ENCODE measurements at places on chromosomes 11 and 22.

DNA sequence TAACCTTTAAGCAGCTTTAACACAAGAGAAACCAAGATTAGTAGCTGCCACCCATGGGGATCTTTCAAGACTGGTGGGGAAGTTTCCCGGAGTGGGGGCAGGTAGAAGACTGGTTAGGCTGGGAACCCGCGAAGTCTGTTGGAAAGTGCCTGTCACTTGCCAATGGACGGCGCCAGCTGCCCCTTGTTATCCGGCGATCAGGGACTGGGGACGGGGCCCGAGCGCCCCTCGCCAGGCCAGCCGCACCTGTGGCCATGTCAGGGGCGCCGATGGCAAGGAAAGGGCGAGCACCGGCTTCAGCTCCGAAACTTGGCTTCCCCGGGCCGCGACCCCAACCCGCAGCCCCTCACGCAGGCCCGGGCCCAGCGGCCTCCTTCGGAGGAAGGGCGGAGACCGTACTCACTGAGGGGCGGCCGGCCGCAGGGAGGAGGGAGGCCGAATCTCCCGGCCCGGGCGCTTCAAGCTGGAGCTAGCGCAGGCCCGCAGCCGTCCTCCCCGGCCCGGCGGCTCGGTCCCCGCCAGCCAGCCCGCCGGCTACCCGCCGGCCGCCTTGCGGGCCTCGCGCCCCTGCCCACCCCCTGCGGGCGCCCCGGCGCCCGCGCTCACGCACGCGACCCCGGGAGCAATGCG, 539 bp downstream of the EIF4ENIF1 start:
- DNase-seq = no peak

DNA sequence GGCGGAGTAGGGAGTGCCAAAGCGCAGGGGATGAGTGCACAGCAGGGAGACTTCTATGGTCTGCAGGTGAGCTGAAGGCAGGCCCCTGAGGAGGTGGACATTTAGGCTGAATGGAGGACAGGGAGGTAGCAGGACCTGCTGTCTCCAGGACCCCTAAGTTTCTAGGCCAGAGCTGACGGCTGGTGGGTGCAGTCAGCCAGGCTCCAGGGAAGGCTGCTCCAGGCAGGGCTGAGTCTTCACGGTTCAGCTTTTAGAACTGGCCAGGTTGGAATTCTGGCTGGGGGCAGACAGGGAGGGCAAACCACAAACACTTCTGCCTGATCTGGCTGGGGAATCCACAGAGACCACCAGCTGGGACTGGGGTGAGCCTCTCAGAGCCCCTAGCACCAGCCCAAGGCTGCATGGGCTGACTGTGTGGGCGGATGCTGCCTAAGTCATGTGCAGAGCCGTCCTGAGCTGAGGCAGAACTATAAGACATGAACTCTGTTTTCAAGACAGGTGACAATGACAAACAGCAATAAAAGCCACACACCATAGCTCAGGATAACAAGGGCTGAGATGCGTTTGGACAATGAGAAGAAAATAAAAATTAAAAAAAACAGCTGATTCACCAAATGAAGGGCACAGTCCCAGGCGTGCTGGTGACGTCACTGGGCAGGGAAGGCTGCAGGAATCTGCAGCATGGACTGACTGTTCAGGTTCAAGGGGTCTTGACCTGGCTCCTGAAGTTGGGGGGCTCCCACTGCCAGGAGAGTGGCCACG, 10.4 kb upstream of the MALAT1 start:
- DNase-seq = no peak

DNA sequence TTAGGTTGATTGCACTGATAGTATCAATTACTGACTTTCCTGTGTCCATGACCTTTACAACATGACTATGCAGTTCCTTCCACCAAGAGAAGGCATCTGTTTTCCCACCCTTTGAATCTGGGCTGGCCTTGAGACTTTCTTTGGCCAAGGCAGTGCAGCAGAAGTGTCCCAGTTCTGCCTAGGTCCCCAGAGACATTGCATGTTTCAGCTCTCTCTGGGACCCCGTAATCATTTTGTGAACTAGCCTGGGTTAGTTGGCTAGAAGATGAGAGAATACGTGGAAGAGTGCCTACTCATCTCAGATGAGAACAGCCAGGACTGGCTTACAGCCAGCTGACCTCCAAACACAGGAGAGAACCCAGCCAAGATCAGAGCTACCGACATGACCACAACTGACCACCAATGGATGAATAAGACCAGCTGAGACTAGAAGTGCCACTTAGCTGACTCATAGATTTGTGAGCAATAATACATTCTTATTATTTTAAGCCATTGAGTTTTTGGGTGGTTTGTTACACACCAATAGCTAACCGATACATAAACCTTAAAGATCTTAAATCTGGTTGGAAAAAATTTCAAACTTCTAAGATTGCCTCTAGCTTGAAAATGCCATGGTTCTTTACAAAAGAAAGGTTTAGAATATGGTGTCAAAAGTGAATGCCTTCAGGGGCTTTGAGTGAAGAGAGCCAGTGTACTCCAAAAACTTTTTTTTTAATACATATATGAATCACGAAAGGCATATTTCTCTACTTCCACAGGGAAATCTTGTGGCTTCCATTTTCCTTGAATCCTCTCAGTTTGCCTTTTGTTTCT, 145.2 kb downstream of the FBXO7 start:
- no peak for DNase-seq

DNA sequence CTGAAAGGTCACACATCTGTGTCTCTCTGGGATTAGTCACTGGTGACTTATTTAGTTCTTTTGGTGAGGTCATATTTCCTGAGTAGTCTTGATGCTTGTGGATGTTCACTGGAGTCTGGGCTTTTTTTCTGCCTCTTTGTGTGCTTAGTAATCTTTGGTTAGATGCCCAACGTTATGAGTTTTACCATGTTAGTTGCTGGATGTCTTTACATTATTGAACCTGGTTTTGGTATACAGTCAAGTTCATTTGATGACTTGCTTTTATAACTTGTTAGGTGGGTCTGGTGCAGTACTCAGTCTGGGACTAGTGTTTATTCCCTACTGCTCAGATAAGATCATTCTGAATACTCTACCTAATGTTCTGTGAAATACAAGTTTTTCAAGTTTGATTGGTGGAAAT, 26.2 kb upstream of the SLC37A2 start:
- no peak for DNase-seq

GRCh38 chr11:19868281-19868821, 155.7 kb downstream of the NAV2 start:
- DNase-seq = no peak

- DNase-seq = no peak
Observed at GRCh38 chr11:58647866-58648265, 25.4 kb downstream of the CNTF start.

DNA sequence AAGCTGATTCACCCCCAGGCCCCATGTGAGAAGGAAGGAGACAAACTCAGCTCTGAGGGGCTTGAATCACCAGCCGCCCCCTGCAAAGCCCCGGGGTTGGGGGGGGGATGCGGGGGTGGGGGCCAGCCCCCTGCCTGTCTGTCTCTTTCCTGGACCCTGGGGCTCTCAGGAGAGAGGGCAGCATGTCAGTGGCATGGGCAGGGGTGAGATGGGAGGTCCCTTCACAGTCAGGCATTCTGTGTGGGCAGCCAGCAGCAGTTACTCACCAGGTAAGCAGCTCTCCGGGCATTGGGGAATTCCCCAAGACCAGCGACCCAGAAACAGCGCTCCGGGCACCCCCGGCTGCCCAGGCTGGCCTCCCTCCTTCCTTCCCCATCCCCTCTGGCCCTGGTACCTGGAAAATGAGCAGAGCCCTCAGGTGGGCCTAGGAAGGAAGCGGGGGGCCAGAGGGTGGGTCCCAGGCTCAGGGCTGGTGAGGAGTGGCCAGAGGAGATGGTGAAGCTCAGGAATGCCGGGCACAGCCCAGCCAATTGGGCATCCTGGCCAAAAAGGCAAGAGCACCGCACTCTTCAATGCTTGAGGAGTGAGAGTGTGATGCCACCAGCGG, 4.2 kb upstream of the LIF start:
- no peak for DNase-seq

DNA sequence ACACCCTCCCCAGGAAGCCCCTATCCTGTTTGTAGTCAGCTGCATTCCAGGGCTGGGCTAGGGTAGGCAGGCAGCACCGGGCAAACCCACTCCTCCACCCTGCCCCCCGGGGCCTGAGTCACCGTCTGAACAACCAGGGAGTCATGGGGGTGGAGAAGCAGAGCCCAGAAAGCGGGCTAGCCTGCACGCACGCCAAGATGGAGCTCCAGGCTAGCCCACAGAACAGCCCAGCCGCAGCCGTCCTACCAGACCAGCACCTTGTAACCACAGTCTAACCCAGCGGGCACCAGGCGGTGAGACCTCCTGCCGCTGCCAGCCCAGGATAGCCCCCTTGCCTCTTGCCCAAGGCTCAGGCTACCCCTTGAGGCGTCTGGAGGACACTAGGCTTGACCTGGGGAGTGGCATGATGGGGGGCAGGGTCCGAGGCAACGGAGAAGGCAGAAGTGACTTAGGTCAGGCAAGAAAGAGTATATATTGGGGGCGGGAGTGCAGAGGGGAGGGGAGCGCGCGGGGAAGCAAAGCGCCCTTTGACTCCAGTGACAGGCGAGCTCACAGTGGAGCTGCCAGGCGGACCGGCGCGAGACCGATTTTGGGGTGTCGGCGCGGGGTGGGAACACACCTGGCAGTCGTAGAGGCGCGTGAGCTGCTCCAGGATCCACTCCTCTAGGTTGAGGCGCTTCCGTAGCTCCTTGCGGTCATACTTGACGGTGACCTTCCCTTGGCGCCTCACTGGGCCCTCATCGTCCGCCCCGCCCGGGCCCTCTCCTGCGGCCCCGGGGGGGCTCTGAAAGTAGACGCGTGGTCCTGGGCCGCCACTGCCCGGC, 734 bp downstream of the PPP1R14B start:
- peak; percentile 71 for DNase-seq

GRCh38 chr22:24938741-24939341, 7.7 kb downstream of the LHFPL7 start:
- no peak for DNase-seq

GRCh38 chr11:88341522-88342251, 4.2 kb upstream of the CTSC start:
- no peak for DNase-seq

GRCh38 chr11:81449588-81450156, 1284.0 kb downstream of the FAM181B start:
- DNase-seq = no peak

DNA sequence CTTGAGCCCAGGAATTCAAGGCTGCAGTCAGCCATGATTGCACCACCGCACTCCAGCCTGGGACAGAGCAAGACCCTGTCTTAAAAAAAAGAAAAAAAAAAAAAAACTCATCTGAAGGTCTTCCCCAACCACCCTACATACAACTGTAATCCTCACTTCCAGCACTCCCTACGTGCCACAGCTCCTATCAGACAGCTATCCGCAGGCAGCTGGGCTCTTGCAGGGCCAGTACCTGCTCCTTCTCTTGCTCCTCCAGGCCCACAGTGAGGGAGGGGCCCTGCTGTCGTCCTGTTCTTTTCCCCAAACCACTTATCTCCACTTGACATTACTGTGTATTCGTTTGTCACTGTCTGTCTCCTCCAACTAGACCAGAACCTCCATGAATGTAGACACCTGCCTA, 156.1 kb upstream of the NECTIN1 start:
- DNase-seq = no peak

- DNase-seq = no peak
Observed at GRCh38 chr11:124798991-124799347, 1.2 kb downstream of the MSANTD2 start.

DNA sequence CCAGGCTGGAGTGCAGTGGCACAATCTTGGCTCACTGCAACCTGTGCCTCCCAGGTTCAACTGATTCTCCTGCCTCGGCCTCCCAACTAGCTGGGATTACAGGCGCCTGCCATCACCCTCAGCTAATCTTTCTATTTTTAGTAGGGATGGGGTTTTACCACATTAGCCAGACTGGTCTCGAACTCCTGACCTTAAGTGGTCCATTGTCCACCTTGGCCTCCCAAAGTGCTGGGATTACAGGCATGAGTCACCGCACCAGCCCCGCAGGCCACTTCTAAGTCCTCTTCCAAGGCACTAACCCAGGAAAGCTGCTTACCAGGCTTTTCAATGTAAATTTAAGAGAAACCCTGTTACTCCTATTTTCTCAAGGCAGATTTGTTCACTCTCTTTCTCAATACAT, 50.4 kb downstream of the DENND5A start:
- no peak for DNase-seq

DNA sequence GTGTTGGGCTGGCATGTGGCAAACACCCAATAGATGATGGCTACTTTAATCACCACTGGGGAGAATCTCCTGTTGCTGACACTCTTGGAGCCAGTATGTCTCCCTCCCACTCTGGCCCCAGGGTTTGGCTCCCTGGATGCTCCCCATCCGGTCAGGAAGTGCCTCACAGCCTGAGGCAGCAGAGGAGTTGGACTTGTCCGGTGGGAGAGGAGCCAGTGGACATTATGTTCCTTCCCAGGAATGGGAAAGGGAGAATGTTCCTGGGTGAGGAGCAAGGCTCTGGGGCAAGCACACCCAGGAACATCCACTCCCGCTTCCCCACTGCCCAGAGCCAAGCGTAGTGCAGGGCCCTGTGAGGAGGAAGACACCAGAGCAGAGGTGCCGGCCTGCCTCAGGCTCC, 84.6 kb upstream of the NAV2 start:
- no peak for DNase-seq

DNA sequence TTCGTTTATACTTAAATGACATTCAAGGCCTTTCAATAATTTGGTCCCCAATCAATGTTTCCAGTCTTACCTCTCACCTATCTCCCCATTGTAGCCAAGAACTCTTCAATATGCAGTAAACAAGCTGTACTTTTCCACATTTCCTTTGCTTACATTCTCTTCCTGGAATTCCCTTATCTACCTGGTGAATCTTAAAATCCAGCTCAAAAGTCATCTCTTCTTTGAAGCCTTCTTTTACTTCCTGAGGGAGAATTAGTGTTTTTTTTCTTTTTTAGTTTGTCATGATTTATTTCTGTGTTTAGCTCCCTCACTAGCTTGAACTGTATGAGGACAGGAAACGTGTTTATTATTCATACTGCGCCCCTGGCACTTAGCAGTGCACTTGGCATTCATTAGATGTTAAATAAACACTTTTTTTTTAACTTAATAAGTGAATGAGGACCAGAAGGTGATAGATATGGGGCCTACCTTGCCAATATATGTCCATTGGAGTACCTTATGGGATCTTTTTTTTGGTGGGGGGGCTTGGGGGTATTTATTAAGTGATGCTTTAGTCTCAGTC, 4.9 kb upstream of the PTS start:
- no peak for DNase-seq
